Brain microvascular endothelial cell (primary cell): ENCODE measurements at places on chromosomes 13 and 19.

- no peak for DNase-seq
Observed at GRCh38 chr13:48983331-48983730, 7.6 kb downstream of the FNDC3A start.

DNA sequence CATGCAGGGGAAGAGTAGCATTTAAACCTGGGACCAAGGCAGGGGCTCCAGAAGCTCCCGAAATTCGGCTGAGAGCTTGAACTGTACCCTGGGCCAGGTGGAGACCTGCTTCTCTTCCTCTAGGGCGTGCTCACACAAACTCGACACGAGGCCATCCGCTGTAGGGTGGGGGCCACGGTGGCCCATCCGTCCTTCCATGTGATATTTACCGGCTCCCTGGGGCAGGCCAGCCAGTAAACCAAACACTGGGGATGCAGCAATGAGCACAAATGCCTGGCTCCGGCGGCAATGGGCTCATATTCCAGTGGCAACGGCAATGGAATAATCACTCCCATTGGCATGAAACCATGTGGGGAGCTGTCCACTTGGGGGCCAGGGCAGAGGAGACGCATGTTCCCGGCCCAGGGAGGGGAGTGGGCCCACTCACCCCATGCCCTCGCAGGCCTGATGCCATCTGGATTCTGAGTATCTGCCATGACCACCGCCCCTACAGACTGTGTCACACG, 10.8 kb downstream of the SH3GL1 start:
- DNase-seq = no peak

DNA sequence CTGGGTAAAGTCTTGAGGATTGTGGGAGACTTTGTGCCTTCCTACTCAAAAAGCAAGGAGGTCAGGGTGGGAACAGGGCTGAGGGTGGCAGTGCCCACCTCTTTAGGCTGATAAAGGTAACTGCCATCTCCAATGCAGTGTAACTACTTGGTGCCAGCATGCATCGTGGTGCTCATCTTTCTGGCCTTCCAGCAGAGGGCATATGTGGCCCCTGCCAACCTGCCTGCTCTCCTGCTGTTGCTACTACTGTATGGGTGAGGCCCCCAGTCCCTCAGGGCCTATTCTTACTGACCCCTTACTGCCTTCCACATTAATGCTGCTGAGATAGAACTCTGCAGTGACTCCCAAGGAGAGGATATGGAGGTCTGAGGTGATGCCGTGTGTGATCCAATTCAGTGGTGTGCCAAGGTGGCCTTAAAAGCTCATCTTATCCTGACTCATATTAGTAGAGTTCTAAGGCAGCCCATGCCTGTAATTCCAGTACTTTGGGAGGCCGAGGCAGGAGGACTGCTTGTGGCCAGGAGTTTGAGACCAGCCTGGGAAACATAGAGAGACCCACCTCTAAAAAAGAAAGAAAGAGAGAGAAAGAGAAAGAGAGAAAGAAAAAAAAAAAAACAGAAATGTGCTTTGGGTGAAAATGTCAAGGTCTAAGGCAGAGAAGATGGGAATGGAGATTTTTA, 9.7 kb upstream of the ARHGAP45 start:
- DNase-seq = peak; percentile 58

- no peak for DNase-seq
Observed at GRCh38 chr13:26953291-26953690, 192.7 kb upstream of the GPR12 start.

GRCh38 chr13:113972451-113973217, 1.2 kb downstream of the C13orf46 start:
- no peak for DNase-seq

GRCh38 chr13:49466292-49466838, 22.3 kb downstream of the SETDB2 start:
- DNase-seq = no peak

- no peak for DNase-seq
Observed at GRCh38 chr19:49189259-49189658, 31.7 kb downstream of the TRPM4 start.

DNA sequence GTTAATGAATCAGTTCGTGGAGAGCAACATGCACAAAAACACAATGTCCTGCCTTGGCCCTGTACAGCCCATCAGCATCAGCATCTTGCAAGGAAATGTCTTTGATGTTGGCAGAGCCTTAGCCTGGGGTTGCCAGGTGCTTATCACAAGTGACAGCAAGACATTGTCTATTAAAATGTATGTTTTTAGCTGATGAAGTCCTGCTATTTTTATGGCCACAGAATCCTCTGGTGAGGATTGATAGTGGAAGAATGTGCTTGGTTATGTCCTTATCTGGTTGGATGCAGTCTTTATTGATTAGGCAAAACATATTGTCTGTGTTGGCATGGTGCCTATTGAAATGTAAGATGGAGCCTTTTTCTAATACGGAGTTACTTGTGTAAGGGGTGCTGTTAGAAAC, 1427.0 kb upstream of the MIR17HG start:
- no peak for DNase-seq

DNA sequence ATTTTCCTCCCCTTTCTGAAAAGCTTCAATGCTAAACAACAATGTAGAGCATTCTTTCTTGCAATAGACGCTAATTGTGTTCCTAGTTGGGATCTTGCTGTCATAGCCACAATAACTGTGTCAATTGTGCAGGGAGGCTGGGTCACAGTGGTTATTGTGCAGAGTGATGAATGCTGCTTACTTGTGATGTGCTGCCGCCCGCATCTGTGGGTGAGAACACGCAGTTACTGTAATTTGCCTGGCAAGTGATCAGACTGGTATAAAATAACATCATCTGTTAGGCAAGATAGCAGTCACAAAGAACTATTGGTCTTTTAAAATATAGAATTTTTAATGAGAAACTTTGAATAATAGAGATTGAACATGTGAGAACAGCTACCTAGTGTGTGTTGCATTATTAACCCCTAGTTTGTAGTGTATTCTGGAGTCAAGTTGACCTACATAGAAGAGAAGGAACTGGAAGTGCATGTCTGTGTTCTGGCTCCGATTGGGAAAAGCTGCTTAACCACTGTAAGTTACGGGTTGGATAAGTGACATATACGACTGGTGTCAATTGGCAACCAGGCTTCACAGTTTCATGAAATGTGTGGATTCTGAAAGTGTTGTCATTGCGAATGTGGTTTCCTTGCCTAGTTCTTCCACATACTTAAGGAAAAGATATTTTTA, 43.6 kb downstream of the SLAIN1 start:
- DNase-seq = no peak

GRCh38 chr13:69487576-69487975, 620.0 kb upstream of the ATXN8OS start:
- DNase-seq = no peak

GRCh38 chr19:37790244-37790925, 11.0 kb upstream of the ZNF573 start:
- DNase-seq = no peak

- DNase-seq = no peak
Observed at GRCh38 chr13:103614761-103615160, 548.5 kb upstream of the SLC10A2 start.

DNA sequence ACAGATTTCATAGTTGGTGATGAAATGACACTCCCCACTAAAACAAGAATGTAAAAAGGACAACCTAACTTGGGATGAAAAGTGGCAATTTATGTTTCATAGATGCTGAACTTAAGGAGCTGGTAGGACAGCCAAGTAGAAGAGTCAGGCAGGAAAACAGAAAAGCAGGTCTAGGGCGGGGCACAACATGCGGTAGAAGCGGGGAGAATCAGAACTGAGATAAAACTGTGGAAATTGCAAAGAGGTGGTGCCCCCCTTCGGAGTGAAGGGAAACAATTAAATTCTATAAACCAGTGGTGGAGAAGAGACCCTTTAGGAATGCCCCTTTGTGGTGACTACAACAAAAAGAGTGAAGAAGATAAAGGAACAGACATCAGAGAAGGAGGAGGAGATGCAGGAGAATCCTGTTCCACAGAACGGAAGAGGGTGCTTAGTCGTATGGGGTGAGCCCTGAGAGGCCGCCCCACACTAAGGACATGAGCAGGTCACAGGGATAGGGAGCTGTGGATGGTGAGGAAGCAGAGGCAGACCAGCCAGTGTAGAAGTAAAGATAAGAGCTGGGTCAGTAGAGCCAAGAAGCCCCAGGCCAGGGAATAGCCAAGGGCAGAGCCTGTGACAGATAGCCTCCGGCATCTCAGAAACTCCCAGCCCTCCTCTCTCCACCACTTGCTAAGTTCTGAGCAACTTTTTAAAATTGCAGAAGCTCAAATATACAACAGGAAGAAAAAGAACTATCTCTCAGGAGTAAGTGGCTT, 100.3 kb upstream of the DOCK9 start:
- no peak for DNase-seq

DNA sequence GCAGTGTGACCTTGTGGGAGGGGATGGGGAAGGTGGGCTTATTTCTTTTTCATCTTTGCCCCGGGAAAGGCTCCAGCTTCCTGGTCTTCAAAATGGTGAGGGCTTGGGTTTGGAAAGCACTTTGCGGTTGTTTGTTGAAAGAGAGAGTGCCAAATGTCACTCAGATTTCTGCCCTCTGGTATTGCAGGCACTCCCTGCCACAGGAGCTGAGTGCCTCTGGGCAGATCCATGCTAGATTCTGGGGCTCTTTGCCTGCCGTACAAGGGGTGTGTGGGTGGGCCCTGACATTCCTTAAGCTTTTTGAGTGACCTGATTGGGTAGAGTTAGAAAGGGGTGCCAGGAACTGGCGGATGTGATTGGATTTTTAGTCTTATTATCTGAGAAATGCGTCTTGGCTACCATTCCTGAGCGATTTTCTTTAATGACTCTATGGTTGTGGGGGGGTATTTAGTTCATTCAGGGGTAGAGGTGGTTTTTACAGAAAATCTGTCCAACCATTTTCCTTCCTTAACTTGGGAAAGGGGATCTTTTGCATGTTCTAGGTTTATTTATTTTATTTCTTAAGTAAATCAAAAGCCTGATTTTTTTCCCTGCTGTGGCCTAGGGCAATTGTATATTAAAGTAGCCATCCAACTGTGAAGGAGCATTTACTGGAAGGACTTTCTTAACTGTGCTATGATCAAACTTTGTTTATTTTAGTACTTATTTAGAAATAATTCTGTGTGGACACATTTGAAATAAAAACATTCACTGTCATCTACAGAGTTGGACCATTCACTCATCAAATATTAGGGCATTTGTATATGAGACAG, 3.2 kb downstream of the ARHGAP35 start:
- peak; percentile 52 for DNase-seq

- peak; percentile 55 for DNase-seq
Observed at GRCh38 chr13:94656766-94657165, 55.1 kb downstream of the GPR180 start.

DNA sequence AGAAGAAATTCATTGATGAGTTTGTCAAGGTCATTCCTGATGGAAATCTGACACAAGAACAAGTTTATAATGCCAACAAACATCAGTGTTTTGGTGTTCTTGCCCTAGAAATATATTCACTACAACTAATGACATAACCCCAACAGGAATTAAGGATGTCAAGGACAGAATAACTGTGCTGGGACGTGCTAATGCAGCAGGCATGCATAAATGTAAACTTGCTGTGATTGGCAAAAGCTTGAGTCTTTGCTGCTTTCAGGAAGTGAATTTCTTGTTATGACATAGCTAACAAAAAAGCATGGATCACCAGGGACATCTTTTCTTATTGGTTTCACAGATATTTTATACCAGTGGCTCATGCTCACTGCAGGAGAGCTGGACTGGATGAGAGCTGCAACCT, 144.6 kb downstream of the KCTD12 start:
- DNase-seq = no peak

DNA sequence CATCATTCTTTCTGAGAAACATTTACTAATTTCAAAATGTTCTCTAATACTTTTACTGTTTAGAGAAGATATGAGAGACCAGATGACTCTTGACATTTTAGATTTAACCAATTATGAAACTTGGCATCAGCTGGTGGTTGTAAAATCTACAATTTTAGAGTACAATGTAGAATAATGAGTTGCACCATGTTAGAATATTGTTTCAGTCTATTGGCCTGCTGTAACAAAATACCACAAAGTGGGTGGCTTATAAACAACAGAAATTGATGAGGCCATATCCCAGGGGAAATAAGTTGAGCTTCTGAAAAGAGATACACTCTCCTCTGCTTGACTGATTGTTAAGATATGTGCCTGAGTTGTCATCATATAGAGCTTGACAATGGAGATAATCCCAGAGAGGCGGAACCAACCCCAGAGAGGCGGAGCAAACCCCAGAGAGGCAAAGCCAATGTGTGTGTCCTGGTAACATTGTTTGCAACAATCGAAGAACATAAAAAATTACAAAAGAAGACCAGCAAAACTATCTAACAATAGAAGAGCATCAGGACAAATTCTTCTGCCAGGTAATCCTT, 373.0 kb upstream of the SLITRK1 start:
- no peak for DNase-seq

GRCh38 chr19:10815007-10815536, 20.9 kb downstream of the TMED1 start:
- DNase-seq = no peak

DNA sequence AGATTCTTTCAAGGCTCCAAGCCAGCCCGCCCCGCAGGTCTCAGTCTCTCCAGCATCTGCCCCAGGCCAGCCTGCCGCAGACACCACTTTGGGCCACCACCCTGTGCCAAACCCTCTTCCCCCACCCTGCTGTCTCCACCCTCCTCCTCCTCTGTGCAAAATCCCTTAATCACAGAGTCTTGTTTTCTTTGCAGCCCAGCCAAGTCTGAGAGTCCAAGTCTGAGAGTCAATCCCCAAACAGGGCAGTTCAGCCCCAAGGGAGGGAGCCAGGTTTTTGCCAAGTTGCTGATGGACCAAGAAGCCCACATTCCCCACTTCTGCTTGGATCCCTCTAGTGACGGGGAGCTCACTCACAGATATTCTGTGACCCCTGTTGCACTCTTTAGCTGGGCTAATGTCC, 3.1 kb downstream of the ADAMTS10 start:
- peak; percentile 64 for DNase-seq

GRCh38 chr19:10230173-10230860, 814 bp downstream of the S1PR2 start:
- DNase-seq = no peak

DNA sequence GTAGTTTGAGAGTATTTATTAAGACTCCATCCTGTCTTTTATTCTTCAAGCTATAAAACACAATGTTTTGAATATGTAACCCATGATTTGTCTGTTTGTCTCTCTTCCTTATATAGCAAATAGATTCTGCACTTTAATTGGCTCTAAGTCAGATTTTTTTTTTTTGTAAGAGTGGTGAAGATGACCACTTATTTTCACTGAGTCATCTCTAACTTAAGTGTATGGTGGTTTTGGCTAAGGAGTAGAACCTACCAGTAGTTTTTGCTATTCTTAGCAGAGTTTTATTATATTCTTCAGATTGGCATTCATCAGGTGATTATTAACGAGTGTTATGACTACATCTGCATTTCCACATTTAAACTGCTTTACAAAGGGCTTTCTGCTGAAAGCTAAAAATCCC, 194.7 kb downstream of the LMO7 start:
- DNase-seq = no peak
